Epithelial cell of umbilical artery (primary cell): ENCODE measurements at places on chromosomes 5 and 9. TPM values are rescaled to one million over a fixed set of nuclear protein-coding genes. Genes with fewer than 3 reads are reported as not detected.

PCDHGA10 gene
- 2.3 TPM in 2 replicates for total RNA-seq

IQGAP2 gene
- total RNA-seq: 10.7 and 10.8 TPM in 2 replicates

FAM221B gene
- total RNA-seq: not detected in 2 replicates

KCTD16 gene
- total RNA-seq: 0.61 and 0.65 TPM in 2 replicates

LCN15 gene
- total RNA-seq: not detected in 2 replicates
